Activated CD4-positive, alpha-beta T cell treated with anti-CD3 and anti-CD28 coated beads, Interleukin-2, amount 50 U/mL, for 1 hour (primary cell): ENCODE measurements at places on chromosomes 7 and 10.

- DNase-seq, result no peak
Measured at GRCh38 chr10:64091897-64092296, 570.7 kb downstream of the REEP3 start.

GRCh38 chr10:69312528-69312927 is 34.2 kb downstream of the HK1 start:
- DNase-seq, result no peak

DNA sequence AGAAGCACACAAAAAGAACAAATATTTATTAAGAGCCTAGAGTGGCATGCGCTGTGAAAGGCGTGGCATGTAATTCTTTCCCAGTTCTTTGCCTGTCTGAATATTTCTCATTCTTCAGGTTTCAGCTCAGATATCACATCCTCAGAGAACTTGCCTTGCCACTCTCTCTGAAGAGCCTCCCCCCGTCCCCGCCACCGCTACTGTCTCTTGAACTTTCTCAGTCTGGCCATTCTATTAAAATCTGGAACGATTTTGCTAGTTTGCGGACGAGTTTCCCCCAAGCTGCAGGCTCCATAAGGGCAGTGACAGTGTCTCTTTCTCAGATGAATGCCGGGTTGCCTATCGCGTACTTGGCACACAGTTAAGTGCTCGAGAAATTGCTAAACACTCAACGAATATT is 787 bp upstream of the PLEKHA1 start:
- no peak for DNase-seq

- DNase-seq, result no peak
Measured at GRCh38 chr10:5614155-5614721, 52.2 kb downstream of the ASB13 start.

- no peak for DNase-seq
Measured at GRCh38 chr10:72417971-72418370, 63.3 kb upstream of the DNAJB12 start.

GRCh38 chr7:99822731-99823718 is 4.8 kb upstream of the CYP3A43 start:
- DNase-seq, result no peak

GRCh38 chr10:71762324-71762723 is 11.0 kb downstream of the VSIR start:
- no peak for DNase-seq

- no peak for DNase-seq
Measured at GRCh38 chr7:91266067-91266688, 1.9 kb downstream of the FZD1 start.

GRCh38 chr10:21379143-21379542 is 146.3 kb downstream of the SKIDA1 start:
- DNase-seq, result no peak

DNA sequence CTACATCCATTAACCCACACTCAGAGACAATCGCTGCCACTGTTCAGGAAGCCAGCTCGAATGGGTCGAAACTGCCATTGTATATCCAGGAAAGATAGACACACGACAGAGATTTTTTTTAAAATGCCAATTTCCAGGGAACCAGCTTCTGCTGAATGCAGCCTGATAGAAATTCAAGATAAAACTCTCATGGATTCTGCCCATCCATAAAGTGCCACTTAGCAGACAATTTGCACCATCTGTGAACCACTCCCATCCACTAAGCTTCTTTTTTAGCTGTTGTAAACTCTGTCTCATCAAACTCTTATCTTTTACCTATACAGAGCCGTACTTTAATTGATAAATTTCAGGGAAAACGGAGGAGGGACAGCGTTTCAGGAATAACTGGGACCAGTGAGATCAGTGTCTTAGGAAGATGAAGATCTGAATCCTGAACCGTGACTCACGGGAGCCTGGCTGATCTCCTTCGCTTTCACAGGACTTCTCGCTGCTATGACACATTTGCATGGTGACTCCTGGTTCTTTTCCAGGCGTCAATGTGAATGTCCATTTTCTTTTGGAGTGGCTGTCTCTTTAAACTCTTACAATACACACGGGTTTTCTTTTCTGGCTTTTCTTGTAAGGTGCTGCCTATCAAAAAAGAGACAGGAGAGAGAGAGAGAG is 103.4 kb downstream of the FAM204A start:
- DNase-seq, result no peak

DNA sequence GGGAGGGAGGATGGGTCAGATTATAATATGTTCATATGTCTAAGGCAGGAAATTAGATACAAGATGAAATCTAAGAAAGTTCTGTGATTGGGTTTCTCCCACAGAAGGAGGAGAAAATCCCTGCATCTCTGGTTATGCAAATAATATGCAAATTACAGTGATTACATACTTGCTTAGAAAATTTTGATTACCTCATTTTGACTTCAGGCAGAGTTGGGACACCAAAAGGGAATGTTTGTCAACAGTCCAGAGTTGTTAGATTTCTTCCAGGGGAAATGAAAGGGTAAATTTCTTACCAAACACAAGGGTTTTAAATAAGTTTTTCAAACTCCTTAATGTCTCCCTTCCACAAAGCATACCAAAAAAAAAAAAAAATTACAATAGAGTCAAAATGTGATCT is 101.4 kb upstream of the STEAP1B start:
- DNase-seq, result no peak

DNA sequence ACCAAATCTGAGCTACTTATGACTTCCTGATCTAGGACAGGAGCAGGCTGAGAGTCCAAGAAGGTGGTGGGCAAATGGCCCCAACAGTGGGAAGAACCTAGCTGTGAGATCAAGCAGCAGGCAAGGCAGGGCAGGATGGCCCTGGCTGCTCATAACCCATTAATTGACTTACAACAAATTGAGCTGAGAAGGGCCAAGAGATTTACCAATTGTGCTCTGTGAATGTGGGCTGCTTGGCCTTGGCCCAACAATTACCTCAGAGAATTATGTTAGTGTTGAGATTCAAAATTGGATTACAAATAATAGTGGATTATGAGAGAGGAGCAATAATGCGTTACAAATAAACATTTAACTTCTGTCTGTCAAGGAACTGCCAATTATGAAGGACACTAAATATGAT is 956.5 kb downstream of the KCNMA1 start:
- no peak for DNase-seq

DNA sequence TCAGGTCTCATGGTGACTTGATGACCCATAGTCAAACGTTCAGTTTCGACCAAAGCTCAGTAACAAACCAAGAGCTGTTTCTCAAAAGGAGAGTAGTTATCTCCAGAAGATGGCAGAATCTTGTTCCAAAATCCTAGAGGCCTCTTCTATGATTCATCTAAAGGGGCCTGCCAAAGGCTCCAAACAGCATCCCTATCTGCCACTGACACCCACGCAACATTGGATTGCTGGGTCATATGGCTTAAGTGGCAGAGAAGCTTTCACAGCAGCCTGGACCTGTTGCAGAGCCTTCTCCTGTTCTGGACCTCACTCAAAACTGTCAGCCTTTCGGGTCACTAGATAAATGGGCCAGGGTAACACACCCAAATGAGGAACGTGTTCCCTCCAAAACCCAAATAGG is 54.0 kb upstream of the LRRC18 start:
- DNase-seq, result no peak

DNA sequence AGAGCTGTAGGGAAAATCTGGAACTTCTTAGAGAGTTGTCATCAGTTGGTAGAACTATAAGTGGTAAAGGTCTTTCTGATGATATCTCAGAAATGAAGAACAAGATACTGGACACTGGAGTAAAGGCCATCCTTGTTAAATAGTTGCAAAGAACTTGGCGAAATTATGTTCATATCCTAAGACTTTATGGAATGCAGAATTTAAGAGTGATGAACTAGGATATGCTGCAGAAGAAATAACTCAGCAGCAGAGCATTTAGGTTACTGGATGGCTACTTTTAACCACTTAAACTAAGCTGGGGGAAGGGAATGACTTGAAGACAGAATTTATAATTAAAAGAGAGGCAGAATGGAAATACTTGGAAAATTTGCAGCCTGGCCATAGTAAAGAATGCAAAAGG is 23.7 kb downstream of the PTEN start:
- no peak for DNase-seq

DNA sequence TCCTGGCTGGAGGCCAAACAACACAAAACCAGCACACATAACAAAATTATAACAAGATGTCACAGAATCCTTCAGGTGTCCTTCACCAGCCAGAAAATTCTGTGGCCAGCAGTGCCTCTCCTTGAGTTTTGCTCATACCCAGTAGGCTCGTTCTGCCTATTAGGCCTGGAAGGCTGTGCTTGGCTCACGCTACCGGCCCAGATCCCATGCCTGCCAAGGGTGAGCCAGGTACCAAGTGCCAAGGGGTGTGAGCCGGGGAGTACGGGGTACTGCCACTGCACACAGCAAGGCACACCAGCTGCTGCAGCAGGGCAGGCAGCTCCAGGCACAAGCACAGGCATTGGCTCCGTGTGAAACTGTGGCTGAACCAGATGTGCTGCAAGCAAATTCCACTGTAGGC is 1562.0 kb downstream of the REEP3 start:
- no peak for DNase-seq
